ENCODE measurements at places on chromosomes 11 and 22. TPM values are rescaled to one million over a fixed set of nuclear protein-coding genes. Genes with fewer than 3 reads are reported as not detected.

The MS4A4E gene
- total RNA-seq = 0.90 TPM

GRCh38 chr22:41836551-41836950 lies 3.6 kb downstream of the SREBF2 start:
- no peak for DNase-seq

The FLRT1 gene
- 1.7 TPM for total RNA-seq

- DNase-seq = no peak
Observed at GRCh38 chr11:7688238-7688826, 15.0 kb upstream of the CYB5R2 start.

GRCh38 chr11:44510372-44510771 lies 55.1 kb upstream of the CD82 start:
- no peak for DNase-seq

DNA sequence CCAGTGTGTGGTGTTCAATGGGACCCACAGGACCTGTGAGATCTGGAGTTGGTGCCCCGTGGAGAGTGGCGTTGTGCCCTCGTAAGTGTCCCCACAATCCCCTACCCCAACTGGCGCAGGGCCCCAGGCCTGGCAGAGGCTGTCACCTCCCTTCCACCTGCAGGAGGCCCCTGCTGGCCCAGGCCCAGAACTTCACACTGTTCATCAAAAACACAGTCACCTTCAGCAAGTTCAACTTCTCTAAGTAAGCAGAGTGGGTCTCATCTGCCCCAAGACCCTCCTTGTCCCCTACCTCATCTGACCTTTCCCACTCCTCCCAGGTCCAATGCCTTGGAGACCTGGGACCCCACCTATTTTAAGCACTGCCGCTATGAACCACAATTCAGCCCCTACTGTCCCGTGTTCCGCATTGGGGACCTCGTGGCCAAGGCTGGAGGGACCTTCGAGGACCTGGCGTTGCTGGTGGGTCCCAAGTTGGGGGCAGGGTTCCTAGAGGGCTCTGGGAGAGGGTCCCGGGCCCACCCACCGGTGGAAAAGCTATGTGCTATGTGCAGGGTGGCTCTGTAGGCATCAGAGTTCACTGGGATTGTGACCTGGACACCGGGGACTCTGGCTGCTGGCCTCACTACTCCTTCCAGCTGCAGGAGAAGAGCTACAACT lies 8.1 kb downstream of the P2RX6 start:
- DNase-seq = no peak

The ZNF280B gene
- total RNA-seq = 1.9 TPM
